ENCODE measurements at places on chromosomes 13 and 19. TPM values are rescaled to one million over a fixed set of nuclear protein-coding genes. Genes with fewer than 3 reads are reported as not detected.

The UBE2L5 gene
- 0.44 TPM for polyA plus RNA-seq

DNA sequence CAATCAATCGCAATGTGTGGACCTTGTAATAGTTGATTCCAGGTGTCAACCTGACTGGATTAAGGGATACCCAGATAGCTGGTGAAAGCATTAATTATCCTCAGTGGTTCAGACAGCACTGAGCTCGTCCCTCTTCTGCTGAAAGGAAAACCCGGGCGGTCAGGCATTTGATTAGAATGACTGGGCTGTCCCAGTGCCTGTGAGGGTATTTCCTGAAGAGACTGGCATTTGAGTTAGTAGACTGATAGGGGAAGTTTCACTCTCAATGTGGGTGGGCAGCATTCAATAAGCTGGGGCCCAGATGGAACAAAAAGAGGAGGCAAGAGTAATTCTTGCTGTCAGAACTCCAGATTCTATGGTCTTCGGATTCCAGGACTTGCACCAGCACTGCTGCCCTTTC, 31.9 kb downstream of the KPNA3 start:
- DNase-seq = no peak

GRCh38 chr19:32581705-32582179, 752 bp downstream of the PDCD5 start:
- no peak for DNase-seq

The KCNN4 gene
- polyA plus RNA-seq = 2.0 TPM

The METTL21C gene
- 0.59 TPM for polyA plus RNA-seq

GRCh38 chr13:98214008-98214643, 37.1 kb upstream of the RNF113B start:
- no peak for DNase-seq

DNA sequence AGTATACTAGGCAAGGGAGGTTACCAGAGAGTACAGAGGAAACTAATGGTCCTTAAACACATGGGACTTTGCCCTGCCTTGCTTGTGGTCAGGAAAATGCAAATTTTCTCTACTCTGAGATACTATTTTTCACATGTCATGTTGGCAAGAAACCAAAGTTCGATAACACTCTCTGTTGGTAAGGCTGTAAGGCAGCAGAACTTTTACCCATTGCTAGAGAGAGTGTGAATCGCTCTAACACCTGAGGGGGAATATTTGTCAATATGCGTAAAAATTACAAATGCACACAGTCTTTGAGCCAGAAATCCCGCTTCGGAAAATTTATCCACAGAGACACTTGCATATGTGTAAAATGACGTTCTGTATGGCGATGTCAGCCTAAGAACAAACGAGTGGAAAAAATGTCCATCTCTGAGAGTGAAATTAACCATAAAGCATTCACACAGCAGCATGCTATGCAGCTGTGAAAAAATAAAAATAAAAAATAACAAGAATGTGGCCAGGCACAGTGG, 9.5 kb upstream of the RFX1 start:
- DNase-seq = no peak

The ZNF135 gene
- polyA plus RNA-seq = 21.8 TPM

The WDR87 gene
- polyA plus RNA-seq = 0.02 TPM

DNA sequence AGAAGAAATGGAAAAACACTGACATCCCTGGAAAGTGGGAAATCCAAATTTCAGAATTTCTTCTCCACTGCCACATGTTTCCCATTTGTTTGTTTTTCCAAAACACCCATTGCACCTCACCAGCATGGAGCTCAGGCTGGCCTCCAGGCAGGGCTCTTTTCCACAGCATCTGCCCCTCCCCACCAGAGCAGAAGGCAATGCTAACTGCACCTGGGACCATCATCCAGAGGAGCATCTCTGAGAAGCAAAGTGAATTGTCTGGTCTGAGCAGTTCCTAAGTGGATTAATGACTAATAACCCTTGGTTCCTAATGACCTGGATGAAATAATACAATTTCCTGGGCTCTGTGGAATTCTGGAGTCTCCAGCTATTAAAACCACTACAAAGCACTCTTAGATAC, 8.8 kb upstream of the CYSLTR2 start:
- DNase-seq = no peak

DNA sequence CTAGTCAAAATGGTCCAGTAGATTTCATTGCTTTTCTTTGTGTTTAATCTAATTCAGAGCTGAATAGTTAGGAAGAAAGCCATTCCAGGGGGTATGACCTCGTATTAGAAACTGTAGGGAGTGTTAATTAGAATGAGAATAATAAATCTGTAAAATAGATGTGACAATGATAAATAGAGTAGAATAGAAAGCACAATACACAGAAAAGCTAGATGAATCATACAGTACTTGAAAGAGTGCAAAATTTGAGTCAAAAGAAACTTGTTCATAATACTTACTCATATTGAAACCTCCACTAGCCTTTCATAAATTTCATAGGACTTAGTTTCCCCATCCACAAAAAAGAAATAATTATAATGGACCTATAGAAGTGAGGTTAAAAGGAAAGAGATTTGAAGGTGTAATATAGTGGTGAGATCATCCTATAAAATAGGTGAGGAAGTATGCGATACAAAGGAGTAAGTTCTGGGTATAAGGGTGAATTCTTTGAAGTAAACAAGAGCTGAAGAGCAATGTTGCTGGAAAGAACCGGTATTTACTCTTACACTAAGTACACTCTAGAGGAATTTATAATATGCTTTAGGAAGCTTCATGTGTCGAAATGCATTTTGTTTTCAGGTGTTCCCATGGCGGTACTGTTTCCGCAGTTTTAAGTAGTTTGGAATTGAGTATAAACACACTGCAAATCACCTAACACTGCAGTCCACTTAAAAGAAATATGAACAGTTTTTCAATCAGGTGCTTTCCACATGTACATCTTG, 21.9 kb downstream of the PCDH17 start:
- no peak for DNase-seq
